ENCODE measurements at places on chromosomes 7 and 10.
A peak's percentile ranks its signal among the peaks of the same experiment; 100 is the strongest.

DNA sequence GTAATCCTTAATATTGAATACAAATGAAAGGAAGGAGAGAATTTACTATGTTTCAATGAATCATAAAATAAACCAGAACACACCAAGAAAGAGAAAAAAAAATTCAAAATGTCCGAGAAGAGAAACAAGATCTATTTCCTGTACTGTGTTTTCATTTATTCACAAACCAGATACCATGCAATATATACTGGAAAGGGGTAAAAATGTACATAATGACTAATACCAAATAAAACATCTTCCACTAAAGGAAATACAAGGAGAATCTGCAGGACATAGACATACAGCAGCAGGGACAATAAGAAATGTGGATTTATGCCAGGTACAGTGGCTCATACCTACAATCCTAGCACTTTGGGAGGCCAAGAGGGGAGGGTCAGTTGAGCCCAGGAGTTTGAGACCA, 24.3 kb upstream of the TMEM26 start:
- DNase-seq: no peak

DNA sequence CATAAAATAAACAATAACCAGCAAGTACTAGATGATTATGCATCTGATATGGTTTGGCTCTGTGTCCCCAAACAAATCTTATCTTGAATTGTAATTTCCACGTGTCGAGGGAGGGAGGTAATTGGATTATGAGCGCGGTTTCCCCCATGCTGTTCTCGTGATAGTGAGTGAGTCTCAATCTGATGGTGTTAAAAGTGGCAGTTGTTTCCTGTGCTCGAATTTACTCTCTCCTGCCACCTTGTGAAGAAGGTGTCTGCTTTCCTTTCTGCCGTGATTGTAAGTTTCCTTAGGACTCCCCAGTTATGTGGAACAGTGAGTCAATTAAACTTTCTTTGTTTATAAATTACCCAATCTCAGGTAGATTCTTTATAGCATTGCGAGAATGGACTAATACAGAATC, 15.1 kb downstream of the CNTNAP2 start:
- no peak for DNase-seq

DNA sequence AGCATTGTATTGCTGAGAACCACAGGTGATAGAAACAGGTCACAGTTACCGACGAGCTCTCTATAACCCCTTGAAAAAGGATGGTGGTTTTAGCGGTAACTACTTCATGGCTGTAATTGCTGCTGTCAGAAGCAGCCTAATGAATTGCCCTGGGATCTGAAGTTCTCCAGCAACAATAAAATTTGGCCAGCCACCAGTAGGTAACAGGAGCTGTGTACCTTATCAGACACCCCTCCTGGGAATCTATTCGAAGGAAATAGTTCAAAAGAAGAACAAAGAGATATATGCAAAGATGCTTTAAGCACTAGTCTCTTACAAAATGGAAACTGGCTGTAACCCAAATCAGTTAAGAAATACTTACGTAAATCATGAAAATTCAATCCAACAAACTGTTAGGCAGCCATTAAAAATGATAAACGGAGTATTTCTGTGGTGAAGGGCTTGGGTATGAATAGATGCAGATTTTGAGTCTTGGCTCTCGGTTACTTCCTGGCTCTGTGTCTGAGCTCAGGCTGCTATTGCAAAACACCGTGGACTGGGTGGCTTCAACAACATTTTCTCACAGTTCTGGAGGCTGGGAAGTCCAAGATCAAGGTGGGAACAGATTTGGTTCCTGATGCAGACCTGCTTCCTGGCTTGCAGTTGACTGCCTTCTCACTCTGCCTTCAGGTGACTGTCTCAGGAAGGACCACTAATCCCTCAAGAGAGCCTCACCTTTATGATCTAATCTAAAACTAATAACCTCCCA, 1.6 kb downstream of the MSRB2 start:
- no peak for DNase-seq

- DNase-seq: no peak
These were observed 156.8 kb upstream of the PHYHIPL start for GRCh38 chr10:59019603-59020002.

GRCh38 chr10:104688251-104689042, 47.4 kb downstream of the SORCS3 start:
- DNase-seq: no peak

GRCh38 chr10:43751646-43752045, 103.0 kb upstream of the ZNF32 start:
- no peak for DNase-seq

DNA sequence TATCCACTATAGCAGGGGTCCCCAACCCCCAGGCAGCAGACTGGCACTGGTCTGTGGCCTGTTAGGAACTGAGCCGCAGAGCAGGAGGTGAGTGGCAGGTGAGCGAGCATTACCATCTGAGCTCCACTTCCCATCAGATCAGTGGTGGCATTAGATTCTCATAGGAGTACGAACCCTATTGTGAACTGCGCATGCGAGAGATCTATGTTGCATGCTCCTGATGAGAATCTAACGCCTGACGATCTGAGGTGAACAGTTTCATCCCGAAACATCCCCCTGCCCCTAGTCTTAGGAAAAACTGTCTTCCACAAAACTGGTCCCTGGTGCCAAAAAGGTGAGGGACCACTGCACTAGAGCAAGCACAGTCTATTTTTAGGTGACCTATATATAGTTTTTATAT, 23.6 kb downstream of the ASZ1 start:
- no peak for DNase-seq

DNA sequence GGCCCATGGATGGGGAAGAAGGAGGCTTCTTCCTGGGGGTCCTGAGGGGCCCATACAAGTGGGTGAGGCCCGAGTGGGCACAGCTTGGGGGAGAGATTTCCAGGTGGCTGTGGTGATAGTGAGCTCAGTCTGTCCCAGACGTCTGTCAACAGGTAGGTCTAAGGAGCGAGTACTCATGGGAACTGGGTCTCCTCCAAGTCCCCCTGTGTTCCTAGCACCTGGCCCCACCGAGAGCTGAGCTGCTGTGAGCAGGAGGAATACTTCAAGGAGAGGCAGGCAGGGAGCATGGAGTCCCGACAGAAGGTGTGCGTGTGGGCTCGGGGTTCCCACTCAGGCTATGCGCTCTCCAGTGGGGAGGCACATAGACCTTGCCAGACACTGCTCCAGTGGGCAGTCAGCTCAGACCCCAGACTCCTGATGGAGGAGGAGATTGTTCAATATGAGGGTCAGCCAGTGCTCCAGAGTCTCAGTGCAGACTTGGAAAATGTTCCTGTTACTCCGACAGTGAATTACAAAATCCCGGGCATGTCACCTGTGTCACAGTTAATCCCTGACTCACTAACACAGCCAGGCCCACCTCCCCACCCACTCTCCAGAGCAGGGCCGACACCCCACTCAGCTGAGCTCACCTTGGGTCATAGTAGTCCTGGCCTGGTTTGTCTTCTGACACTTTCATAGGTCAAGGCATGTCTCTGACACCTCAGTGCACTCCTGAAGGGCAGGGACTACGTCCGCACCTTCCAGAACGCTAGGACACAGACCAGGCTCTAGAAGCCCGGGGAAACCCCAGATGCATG, 28.2 kb upstream of the C10orf53 start:
- DNase-seq: no peak

GRCh38 chr10:132036887-132037675, 28.7 kb upstream of the JAKMIP3 start:
- DNase-seq: no peak

- no peak for DNase-seq
These were observed 806.5 kb downstream of the PHTF2 start for GRCh38 chr7:78605119-78605518.

DNA sequence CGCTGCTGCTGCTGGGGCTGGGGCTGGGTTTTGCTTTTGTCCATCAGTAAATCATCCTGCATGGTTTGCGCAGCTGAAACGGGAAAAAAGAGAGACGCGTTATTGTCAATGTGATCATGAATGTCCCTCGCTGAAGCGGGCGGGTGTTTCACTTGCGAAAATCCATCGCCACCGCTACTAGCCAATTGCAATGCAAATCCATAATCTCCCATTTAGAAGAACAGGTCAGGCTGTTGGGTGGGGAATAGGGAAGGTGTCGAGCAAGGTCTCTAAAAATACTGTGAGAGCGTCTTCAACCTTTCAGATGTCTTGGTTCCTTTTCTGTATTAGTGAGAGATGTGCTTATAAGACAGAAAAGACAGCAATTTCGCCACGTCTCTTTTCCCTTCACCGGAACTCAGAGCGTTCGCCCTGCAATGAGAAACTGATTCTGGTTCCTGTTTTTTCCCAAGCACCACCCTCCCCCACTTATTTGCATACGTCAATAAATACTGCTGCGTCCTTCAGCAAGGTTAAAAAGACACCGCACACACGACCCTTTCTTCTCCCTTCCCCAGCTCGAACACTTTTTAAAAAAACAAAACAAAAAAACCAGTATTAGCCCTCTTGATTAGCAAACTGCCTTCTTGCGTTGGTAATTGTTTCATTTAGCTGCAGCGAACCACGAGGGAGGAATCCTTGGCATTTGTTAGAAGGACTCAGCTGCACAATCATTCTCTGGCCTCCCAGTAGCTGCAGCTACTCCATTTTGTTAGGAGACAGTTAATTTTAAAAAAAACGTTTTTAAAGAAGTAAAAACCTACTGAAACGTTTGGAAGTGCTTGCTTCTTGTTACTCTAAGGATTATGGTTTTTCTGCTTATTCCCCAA, 50.4 kb downstream of the CPEB3 start:
- peak; percentile 67 for DNase-seq

GRCh38 chr10:29189256-29189655, 99.6 kb upstream of the LYZL1 start:
- DNase-seq: no peak

- DNase-seq: no peak
These were observed 84.8 kb upstream of the EGR2 start for GRCh38 chr10:62900829-62901571.

- no peak for DNase-seq
These were observed 1.6 kb upstream of the COL13A1 start for GRCh38 chr10:69800109-69800508.

- no peak for DNase-seq
These were observed 37.8 kb downstream of the GOLGA7B start for GRCh38 chr10:97887399-97887798.

GRCh38 chr10:3255075-3255474, 82.5 kb upstream of the PITRM1 start:
- DNase-seq: no peak

- DNase-seq: no peak
These were observed 3.4 kb downstream of the FEZF1 start for GRCh38 chr7:122300956-122301833.

DNA sequence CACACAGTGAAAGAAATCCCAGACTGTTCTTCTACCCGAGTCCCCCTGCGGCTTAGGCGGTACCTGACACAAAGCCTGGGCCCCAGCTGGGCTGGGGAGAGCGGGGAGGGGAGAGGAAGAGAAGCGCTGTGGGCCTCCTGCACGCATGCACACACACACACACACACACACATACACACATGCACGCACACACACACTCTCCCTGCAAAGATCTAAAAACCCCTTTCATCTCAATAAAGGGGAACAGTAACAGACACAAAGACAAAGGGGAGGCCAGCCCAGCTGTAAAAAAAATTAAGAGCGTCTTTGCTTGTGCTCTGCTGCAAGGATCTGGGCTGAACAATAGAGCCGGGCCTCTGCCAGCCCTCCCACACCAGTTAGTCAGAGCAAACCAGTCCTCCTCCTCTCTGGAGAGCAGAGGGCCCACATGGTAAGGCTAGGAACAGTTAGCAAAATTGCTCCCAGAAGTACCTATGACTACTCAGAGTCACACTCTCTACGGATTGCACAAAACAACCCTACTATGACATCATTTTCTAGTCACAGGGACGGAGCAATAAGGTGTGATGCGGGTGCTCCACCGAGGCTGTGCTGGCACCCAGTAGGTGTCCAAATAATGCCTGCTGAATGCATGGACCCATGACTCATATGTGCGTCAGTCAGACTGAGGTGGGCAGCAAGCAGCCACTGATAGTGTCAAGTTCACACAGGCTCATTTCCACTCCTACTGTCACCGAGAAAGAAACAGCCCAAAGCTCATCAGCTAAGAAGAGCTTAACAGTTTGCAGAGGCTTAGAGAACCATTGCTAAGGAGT, 9.2 kb downstream of the ITPRIP start:
- DNase-seq: no peak

DNA sequence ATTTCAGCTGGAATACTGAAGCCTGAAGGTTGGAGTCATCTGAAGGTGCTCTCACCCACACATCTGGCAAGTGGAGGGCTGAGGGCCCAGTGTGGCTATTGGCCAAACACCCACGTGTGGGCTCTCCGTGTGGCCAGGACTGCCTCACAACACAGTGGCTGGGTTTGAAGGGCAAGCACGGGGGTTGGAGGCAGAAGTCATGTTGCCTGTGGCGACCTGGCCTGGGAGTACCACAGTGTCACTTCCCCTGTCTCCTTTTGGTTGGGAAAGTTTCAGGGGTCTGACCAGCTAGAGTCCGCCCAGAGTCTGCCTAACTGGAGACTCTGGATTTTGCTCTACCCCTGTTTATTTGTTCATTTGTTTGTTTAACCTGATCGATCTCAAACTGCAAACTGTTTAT, 169.5 kb downstream of the DNAJB6 start:
- DNase-seq: no peak

DNA sequence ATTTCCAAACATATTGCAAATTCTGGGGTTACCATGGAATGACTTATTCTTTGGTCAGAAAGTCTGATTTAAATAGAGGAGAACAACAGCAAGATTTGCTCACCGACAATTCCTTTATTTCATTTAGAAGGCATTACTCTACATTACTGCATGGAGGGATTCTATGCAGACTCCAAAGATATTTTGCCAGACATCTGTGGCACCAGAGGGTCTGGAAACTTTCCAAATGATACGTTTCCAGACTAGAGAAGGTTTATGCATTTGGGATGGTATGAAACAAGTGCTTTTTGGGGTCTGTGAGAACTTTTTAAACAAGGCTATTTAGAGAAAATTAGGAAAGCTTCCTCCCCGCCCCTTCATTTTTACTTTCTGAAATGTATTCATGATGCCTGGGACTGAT, 125.3 kb downstream of the SAMD9 start:
- DNase-seq: no peak

GRCh38 chr7:106415433-106415832, 130.7 kb upstream of the NAMPT start:
- DNase-seq: no peak
